Activated CD8-positive, alpha-beta T cell treated with anti-CD3 and anti-CD28 coated beads for 36 hours (primary cell): ENCODE measurements at places on chromosomes 1 and 21. TPM values are rescaled to one million over a fixed set of nuclear protein-coding genes. Genes with fewer than 3 reads are reported as not detected.
A peak's percentile ranks its signal among the peaks of the same experiment; 100 is the strongest.

GRCh38 chr1:104380003-104380402 lies 630.3 kb downstream of the AMY1C start:
- no peak overlapping the region for H3K4me3 ChIP-seq
- H3K27ac ChIP-seq, result no peak overlapping the region
- H3K4me1 ChIP-seq, result no peaks in the 10 kb centered on the region
- H3K36me3 ChIP-seq, result no peaks in the 10 kb centered on the region

DNA sequence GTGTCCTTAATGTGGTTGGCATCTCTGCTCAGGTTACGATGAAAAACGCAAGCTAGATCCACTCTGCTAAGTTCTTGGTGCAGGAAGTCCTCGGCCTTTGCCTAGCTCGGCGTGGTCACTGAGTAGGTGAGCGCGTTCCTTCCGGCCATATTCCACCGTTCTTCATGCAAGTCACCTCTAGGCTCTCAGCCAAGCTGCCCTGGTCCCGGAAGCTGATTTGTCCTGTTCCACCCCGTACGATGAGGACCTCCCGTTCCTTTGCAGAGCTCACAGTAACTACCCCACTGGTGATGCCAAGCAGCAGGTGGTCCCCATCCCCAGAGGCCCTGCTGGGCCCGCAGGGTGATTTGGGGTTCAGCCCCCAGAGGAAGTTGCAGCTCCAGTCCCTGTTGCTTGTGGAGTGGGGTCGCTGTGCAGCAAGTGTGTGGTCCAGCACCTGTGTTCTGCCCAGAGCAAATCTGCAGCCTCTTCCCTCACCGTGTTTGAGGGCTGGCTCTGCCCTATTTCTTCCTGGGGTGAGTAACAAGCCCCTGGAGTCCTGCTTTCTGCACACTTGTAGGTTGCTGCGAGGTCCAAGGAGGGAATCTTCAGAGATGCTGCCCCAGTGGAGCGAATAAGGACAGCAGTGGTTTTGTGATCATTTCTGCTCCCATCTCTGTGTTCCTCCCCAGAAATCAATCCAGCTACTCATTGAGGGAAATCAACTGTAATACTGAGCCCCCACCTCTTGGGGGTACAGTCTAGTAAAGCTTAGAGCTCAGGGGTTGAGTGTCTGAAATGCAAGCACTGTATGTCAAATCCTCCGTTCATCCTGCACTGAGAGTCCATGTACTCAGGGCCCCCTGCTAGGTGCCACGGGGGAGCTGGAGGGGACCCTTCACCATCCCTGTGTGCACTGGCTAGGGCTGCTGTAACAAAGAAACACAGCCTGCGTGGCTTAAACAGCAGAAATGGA lies 2.3 kb downstream of the UMODL1 start:
- no peaks in the 10 kb centered on the region for H3K36me3 ChIP-seq
- H3K4me1 ChIP-seq, result peaks cover 3% of the 10 kb centered on the region
- H3K27me3 ChIP-seq, result no peaks in the 10 kb centered on the region
- no peak overlapping the region for H3K4me3 ChIP-seq
- DNase-seq, result no peak

GRCh38 chr1:174466607-174467006 lies 18.8 kb downstream of the GPR52 start:
- H3K36me3 ChIP-seq, result no peaks in the 10 kb centered on the region
- no peak for DNase-seq
- H3K4me1 ChIP-seq, result no peaks in the 10 kb centered on the region
- no peak overlapping the region for H3K4me3 ChIP-seq
- no peak overlapping the region for H3K27ac ChIP-seq

- no peak overlapping the region for H3K27ac ChIP-seq
- H3K27me3 ChIP-seq, result no peaks in the 10 kb centered on the region
- no peaks in the 10 kb centered on the region for H3K4me1 ChIP-seq
- no peak overlapping the region for H3K4me3 ChIP-seq
Measured at GRCh38 chr1:96498744-96499340, 222.7 kb upstream of the PTBP2 start.

DNA sequence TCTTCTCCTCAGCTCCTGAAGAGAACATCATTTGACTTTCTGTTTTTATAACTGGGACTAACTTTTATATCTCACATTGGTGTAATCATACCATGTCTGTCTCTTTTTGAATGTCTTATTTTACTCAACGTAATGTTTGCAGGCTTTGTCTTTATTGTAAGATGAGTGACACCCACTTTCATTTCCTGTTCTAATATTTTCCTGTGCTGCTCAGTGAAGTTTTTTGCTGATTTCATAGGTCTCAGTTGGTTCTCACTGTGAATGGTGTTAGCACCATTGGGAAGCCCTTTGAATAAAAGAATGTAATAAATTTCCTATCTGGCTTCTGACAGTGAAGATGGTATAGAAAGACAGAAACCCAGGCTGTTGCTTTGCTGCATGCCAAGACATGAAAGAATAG lies 84.0 kb downstream of the RAVER2 start:
- peak overlapping the region; percentile 65 for H3K27ac ChIP-seq
- no peaks in the 10 kb centered on the region for H3K27me3 ChIP-seq
- H3K4me1 ChIP-seq, result peaks cover 43% of the 10 kb centered on the region
- peaks cover 6% of the 10 kb centered on the region for H3K36me3 ChIP-seq
- no peak for DNase-seq

Gene CBR3
- total RNA-seq, result 14.8 TPM

Gene GPA33
- not detected for total RNA-seq

Gene ZSWIM5
- total RNA-seq, result 0.70 TPM

DNA sequence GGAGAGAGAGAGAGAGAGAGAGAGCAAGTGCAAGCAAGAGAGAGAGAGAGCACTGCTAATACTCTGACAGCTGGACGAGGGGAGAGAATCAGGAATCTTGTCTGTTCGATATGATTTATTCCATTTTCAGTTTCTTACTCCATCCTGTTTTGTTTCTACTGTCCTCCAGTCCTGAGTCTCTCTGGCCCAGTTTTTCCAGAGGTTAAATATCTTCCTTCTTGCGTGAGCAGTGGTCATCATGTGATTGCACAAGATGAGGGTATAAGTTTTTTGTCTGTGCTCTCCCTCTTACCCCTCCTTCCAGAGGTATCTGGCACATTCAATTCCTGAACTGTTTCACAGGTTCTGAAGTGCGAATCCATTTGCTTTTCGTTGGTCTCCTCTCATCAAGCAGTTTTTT lies 16.8 kb downstream of the UBE2U start:
- peaks cover 24% of the 10 kb centered on the region for H3K27me3 ChIP-seq
- no peak overlapping the region for H3K27ac ChIP-seq
- H3K4me3 ChIP-seq, result no peak overlapping the region
